ENCODE measurements at places on chromosomes 5 and 9.

DNA sequence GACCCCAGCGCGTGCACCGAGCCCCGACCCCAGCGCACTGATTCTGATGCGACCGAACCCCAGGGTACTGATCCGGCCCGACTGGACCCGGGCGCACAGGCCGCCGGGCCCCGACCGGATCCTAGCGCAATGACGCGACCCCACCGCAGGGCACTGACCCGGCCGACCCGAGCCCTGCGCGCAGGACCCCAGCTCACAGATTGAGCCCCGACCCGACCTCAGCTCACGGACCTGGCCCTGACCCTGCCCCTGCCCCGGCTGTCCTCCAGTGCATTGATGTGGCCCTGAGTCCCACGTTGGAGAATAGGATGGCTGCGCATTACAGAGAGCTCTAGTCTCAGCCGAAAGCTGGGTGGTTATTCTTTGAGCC is 438 bp downstream of the TRIP13 start:
- DNase-seq = no peak

- peak; percentile 97 for DNase-seq
These were observed 33.4 kb upstream of the TTC1 start for GRCh38 chr5:159975462-159976019.

DNA sequence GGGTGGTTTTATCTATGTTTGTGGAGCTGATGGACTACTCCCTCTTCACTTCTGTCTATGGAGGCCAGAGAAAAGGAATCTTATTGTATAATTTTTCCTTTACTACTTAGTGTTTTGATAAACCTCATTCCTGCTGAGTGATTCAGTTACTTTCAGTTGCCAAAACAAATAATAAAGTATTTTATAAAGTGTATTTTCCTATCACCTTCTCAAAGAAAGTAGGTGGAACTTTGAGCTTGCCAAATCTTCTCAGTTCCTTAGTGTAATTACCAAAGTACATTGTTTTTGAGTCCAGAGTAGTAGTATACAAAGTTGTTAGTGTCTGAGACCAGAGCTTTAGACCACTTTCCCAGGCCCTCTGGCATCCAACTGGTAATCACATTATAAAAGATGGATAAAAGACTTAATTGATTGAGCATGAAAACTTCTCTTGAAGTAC is 13.5 kb downstream of the RABGAP1 start:
- DNase-seq = peak; percentile 42

DNA sequence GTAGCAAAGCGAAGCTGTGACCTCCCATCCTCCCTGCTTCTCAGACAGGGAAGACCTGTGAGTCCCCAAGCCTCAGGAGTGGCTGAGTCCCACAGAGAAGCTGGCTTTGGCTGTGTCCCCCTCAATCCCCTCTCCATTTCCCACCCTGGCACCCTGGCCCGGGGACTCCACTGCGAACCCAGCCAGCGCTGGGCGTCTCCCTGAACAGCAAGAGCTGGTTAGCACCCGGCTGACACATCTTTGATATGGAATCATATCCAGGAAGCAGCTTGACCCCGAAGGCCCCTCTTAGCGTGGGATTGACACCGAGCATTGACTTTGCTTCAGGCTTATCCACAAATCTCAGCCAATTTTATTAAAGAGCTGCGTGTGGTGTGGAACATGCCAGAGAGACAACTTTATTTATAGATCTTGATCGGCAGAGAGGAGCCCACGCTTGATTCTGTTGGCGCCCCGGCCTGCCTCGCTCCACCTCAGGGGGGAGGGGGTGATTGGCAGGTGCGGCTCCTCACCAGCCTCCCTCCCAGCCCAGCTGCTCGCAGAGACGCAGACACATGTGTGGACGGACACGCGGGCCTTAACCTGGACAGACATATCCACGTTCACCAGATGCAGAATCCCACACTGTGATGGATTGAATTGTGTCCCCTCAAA is 120.7 kb upstream of the MVB12B start:
- no peak for DNase-seq

DNA sequence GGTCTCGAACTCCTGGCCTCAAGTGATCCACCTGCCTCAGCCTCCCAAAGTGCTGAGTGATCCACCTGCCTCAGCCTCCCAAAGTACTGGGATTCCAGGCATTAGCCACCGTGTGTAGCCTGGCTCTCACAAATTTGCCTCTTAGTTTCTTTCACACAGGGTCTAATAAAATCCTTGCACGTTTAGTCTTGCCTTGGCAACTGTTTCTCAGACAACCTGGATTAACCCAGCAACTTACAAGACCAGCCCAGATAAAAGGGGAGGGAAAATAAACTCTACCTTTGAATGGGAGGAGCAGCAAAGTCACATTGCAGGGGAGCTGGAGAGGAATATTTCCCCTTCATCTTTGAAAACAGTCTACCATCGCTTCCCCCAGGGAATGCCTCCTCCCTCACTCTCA is 29.3 kb upstream of the GNA14 start:
- no peak for DNase-seq

DNA sequence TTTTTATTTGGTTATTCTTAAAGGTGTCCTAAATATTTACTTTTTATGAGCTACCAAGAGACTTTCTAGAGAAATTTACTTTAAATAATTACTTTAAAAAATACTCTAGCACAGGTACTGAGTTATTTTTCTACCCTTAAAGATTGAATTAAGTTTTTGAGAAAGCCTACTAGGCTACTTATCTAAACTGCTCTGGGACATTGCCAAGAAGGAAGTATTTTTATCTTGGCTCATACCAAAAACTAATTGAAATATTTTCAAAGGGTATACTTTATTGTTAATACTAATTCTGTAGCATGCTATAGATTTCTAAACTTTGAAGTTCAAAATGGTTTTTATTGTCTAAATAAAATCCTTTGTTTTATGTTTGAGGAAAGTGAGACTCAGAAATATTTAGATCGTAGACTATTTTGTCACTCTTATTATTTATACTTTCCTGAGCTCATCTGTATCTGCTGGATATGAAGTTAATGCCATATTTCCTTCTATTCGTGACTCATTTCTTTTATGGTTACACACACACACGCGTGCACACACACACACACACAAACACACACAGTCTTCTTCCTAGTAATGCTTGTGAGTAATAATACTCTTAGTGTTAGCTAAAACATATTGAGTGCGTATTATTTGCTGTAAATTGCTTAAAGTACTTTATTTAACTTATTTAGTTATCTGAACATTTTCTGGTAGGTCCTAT is 89.5 kb downstream of the MAN2A1 start:
- no peak for DNase-seq

DNA sequence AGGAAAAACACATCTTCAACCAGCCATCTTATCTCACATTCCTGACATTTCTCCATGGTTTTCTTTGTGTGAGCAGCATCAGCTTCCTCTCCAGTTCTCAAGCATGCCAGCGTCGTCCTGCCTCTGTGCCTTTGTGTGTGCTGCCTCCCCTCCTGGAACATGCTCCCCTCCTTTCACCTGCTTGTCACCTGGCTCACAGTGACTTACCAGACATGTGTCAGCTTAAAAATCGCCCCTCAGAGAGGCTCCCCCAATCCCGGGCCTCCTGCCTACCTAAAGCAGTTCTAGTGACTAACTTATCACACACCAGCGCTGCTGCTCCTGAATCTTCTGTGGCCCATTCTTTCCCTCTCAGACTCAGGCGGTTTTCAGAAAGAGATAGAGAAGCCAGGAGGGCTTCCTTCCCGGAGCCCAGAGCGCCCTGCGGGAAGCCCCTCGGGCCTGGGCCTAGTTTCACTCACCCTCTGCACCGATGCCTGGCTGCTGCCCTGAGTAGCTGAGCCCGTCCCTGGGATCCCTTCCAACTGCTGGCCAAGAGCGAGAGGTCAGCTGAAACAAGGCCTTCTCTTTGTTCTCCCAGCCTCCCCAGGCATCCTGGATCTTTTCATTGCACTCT is 51.1 kb upstream of the MVB12B start:
- no peak for DNase-seq

GRCh38 chr5:173472164-173472563 is 143.9 kb upstream of the STC2 start:
- peak; percentile 93 for DNase-seq

DNA sequence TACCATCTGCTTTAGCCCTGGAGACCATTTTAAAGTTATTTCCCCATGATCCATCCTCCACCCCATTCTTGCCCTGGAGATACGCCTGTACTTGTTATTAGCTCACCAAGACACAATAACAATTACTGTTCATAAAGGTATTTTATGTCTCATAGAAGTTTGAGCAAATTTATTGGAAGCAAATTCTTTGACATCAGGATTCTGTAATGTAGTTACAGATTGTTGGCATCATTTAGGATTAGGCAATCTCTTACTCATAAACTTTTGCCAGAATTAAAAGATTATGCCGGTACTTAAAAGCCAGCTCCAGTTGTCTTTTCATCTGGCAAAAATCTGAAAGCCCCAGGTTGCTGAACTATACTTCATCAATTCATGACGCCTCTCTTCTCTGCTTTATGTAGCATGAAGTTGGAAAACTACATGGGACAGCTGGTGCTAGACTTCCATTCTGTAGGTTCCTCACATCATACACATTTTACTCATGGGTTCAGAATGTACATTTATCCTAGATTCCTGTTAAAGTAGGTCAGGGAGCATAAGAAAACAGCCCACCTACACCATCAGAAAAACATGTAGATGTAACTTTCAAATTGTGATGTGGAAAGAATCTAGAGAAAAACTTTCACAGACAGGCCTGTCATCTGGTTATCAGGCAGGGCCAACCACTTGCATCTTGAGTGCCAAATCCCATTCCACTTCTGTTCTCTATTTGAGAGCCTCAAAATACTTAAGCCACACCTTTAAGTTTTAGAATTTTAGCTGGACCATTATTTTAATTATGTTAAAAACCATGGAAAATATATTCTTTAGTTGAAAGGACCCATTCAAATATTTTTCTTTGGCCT is 14.0 kb downstream of the ATP10B start:
- no peak for DNase-seq

GRCh38 chr9:71895955-71896354 is 15.0 kb downstream of the ABHD17B start:
- DNase-seq = no peak

GRCh38 chr9:128333451-128333869 is 6.9 kb upstream of the SLC27A4 start:
- DNase-seq = no peak

- no peak for DNase-seq
These were observed 156.4 kb upstream of the SMIM23 start for GRCh38 chr5:171629221-171629620.

GRCh38 chr5:85813146-85813545 is 804.6 kb upstream of the COX7C start:
- DNase-seq = no peak

DNA sequence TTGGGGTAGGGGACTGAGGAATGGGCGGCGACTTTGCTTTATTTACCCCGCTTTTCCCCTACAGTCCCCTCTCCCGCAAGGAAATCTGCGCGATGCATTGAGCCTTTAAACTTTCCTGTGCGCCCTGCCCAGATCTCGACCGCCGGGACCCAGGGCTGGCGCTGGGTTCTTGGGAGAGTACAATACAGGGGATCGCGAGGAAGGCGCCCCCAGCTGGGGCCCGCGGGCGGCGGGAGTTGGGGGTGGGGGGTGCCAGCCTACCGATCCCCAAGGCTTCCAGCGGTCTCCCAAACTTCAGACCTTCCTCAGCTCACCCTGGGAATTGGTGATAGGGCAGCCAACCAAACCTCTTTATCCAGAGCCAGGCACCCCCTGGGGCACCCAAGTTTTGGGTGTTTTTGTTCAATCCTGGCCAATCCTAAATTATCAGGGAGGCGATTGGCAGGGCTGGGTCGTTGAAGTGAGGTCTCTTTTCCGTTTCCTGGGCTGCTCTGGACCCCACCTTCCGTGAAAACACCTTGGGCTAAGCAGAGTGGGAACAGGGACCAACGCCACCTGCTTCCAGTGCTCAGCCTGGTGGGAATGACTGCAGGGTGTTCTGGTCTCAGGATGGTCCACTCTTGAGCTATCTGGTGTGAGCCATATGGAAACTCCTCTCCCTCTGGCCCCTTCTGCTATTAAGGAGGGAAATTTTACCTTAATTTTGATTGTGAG is 51.4 kb upstream of the DAB2IP start:
- DNase-seq = no peak

- no peak for DNase-seq
These were observed 91.0 kb upstream of the SH3PXD2B start for GRCh38 chr5:172545291-172545801.

- no peak for DNase-seq
These were observed 85.6 kb upstream of the SLC44A1 start for GRCh38 chr9:105158898-105159297.

DNA sequence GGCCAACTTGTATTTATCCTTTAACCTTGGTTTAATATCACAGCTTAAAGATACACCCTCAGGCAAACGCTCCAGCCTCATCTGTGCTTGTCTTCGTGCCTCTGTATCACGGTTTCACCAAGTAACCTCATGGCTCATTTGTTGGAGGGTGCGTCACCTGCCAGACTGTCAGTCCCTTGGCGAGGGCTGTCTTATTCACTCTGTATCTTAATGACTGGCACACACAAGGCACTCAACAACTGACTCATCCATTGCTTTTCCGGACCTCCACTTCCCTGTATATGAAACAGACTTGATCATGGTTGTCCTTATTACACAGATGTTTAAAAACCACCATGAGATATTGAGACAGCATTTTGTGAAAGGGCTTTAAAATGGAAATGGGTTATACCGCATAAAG is 28.0 kb downstream of the LCP2 start:
- no peak for DNase-seq

DNA sequence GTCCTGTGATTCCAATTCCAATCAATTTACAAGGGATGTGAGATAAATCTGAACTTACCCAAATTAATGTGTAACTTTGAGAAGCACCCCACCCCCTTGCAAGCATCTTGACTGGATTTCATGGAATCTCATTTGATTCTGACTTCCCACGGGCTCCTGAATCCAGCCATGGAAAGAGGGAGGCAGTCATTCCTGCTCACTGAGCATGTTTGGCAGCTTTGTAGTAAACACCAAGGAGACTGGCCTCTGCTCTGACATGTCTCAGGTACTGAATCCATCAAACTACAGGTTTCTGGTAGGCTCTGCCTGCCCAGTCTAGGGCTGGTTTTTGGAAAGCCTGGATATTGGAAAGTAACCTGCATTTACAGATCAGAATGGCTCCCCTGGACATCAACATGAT is 357.6 kb downstream of the ARHGEF28 start:
- no peak for DNase-seq

DNA sequence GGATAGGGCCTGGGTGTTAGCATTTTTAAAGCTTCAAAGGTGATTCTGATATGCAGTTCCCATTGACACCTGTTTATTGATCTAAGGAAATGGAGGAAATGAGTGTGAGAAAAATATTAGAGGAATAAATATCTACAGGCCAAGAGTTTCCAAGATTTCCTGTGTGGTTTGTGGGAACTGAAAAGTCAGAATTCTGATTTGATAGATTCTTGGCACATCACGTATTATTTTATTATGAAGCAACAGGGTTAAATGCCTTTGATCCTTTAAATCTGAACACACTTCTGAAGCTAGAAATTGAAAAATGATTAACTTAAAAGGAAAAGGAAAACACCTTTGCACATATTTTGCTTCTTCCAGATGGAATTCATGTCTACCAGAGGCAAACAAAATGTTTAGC is 113.7 kb downstream of the CD180 start:
- no peak for DNase-seq

DNA sequence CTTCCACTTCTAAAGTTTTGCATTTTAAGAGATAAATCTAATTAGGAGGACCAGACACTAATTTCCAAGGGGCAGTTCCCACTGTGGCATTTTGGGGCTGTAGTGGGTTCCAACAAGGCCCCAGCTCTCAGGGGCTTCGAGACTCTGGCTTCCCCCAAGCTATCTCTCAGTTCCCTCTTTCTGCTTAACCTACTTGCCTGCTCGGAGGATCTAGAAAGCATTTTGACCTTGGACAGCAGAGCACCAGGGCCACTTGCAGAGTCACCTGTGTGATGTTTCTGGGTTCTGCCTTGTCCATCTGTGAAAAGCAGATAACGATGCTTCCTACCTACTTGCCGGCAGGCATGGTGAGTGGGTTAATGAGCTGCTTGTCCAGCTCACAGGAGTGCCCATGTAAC is 175.4 kb downstream of the MED10 start:
- no peak for DNase-seq
